Tibial nerve (tissue), 4 donors: ENCODE measurements at places on chromosomes 3 and 15. TPM values are rescaled to one million over a fixed set of nuclear protein-coding genes. Genes with fewer than 3 reads are reported as not detected.
A peak's percentile ranks its signal among the peaks of the same experiment; 100 is the strongest.

NPAP1 gene
- total RNA-seq, result not detected

TIMP4 gene
- total RNA-seq, result 40.2 TPM

GPR171 gene
- 0.84 TPM for total RNA-seq

GOLGA8S gene
- 0.63 TPM for total RNA-seq

GPR62 gene
- not detected for total RNA-seq

CCK gene
- total RNA-seq, result not detected

SEMA6D gene
- total RNA-seq, result 16.3 TPM

DNA sequence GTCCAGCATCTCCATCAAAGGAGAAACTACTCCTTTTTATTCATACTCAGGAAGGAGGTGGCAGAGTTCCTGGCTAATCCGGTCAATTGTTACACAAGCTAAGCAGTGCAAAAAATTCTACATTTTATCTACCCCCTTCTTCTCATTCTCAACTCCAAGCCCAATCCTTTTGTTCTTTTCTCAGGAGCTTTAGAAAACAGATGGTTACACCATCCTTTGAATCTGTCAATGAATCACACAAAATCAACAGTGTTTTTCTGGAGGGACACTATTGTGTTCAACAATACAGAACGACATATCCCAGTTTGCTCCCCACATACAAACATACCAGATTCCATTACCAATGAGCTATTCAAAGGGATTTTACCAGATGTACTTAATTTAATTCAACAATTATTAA is 362.1 kb downstream of the MAGI1 start:
- H3K36me3 ChIP-seq, result no peaks in the 10 kb centered on the region
- H3K27ac ChIP-seq, result no peak overlapping the region
- DNase-seq, result no peak
- H3K4me1 ChIP-seq, result no peaks in the 10 kb centered on the region

- H3K36me3 ChIP-seq, result peaks cover 32% of the 10 kb centered on the region
- peaks cover 65% of the 10 kb centered on the region for H3K4me1 ChIP-seq
- DNase-seq, result no peak
- H3K4me3 ChIP-seq, result no peak overlapping the region
- no peaks in the 10 kb centered on the region for H3K27me3 ChIP-seq
Observed at GRCh38 chr15:66498501-66499386, 1.2 kb upstream of the SNAPC5 start.

DNA sequence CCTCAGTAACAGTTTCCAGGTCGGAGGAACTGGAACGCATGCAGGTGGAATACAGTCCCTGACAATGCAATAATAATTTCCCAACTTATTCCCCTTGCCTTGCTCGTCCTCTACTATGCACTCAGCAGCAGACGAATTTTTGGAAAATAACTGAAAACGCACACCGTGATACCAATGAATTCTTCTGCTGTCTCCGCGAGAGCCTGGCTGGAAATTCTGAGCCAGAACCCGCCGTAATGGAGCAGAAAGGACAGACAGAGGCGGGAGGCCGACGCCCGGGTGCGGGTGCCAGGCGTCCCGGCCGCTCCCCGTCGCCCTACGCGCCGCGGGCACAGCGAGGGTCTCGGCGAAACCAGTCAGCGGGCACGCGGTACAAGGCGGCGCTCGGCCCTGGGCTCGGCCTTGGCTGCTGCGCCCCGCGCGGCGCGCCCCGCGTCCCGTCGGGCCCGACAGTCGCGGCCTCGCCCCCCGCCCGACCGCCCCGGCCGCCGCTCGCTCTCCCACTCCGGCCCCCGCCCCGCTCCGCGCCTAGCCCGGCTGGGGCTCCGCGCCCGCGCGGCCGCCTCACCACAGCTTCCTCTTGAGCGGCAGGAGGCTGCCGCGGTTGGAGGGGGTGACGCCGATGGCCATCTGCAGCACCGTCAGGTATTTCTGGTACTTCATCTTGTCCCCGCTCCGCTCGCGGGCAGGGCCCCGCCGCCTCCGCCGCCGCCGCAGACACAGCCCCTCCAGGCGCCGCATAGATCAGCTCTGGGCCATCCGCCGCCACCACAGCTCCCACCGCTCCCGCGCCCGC is 114.5 kb upstream of the GOLGA8J start:
- H3K27me3 ChIP-seq, result peaks cover 14% of the 10 kb centered on the region
- peak overlapping the region; percentile 17 for H3K27ac ChIP-seq
- peak overlapping the region; percentile 33 for H3K4me3 ChIP-seq
- H3K4me1 ChIP-seq, result peaks cover 8% of the 10 kb centered on the region
- DNase-seq, result no peak

GRCh38 chr15:87345961-87346360 is 910.6 kb downstream of the NTRK3 start:
- DNase-seq, result no peak
- H3K4me3 ChIP-seq, result no peak overlapping the region
- no peaks in the 10 kb centered on the region for H3K27me3 ChIP-seq
- H3K4me1 ChIP-seq, result no peaks in the 10 kb centered on the region

DNA sequence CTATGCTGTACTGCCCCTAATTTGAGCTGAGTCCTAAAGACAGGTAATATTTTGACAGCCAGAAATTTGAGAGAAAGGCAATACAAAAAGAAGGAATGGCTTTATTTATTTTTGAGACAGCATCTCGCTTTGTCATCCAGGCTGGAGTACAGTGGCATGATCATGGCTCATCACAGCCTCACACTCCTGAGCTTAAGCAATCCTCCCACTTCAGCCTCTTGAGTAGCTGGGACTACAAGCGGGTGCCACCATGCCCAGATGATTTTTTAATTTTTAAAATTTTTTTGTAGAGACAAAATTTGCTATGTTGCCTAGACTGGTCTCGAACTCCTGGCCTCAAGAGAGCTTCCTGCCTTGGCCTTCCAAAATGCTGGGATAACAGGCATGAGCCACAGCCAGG is 77.4 kb upstream of the SLC4A7 start:
- no peaks in the 10 kb centered on the region for H3K4me1 ChIP-seq
- H3K27me3 ChIP-seq, result no peaks in the 10 kb centered on the region
- no peak overlapping the region for H3K4me3 ChIP-seq

- H3K27me3 ChIP-seq, result no peaks in the 10 kb centered on the region
- H3K36me3 ChIP-seq, result no peaks in the 10 kb centered on the region
- H3K4me1 ChIP-seq, result no peaks in the 10 kb centered on the region
Observed at GRCh38 chr15:44450172-44450571, 22.7 kb downstream of the CTDSPL2 start.

GRCh38 chr3:122608916-122609315 is 31.5 kb downstream of the PARP15 start:
- no peaks in the 10 kb centered on the region for H3K36me3 ChIP-seq
- no peak for DNase-seq
- H3K4me1 ChIP-seq, result no peaks in the 10 kb centered on the region

DNA sequence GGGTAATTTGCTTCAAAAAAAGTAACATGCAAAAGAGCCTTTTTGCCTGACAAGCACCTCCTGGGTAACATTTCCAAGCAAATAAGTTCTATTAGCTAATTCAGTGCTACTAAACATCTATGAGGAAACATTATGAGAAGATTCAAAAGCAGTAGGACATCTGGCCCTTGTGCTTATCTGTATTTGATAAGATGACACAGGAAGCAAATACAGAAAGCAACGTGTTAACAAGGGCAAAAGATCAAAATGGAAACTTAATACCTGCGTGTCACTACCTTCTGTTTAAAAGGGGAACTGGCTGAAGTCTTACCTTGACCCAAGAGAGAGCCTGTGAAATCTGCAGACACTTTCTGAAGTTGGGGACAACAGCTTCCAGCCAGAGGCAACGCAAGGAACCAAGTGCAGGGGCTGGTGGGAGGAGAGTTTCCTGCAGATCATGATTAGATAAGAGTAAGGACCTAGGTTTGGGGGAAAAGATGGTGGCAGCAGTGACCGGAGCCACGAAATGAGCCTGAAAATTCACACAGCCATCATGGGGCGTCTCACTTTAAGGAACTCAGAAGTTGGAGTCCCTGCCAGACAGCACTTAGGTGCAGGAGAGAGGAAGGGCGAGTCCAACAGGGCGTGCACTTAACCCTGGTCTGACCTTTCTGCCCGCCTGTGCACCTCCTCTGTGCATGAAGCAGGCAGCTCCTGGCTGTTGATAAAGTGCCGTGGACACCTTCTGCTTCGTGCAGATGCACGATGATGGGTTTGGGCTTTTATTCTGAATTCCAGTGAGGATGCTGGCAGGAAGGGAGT is 153.6 kb upstream of the BHLHE40 start:
- H3K27me3 ChIP-seq, result no peaks in the 10 kb centered on the region
- DNase-seq, result no peak
- H3K4me3 ChIP-seq, result no peak overlapping the region
- H3K36me3 ChIP-seq, result no peaks in the 10 kb centered on the region
- no peaks in the 10 kb centered on the region for H3K4me1 ChIP-seq

GRCh38 chr15:93073465-93073952 is 15.5 kb downstream of the RGMA start:
- H3K4me1 ChIP-seq, result peaks cover 52% of the 10 kb centered on the region
- no peak for DNase-seq
- H3K27me3 ChIP-seq, result no peaks in the 10 kb centered on the region
- no peak overlapping the region for H3K27ac ChIP-seq
- H3K36me3 ChIP-seq, result no peaks in the 10 kb centered on the region
- H3K4me3 ChIP-seq, result peak overlapping the region; percentile 82

- H3K27ac ChIP-seq, result no peak overlapping the region
- no peak for DNase-seq
- no peaks in the 10 kb centered on the region for H3K27me3 ChIP-seq
- H3K36me3 ChIP-seq, result no peaks in the 10 kb centered on the region
- no peaks in the 10 kb centered on the region for H3K4me1 ChIP-seq
Observed at GRCh38 chr3:109927161-109927560, 589.8 kb upstream of the DPPA4 start.

GRCh38 chr3:62249855-62250543 is 123.4 kb downstream of the FEZF2 start:
- no peak overlapping the region for H3K4me3 ChIP-seq
- H3K27ac ChIP-seq, result no peak overlapping the region
- no peaks in the 10 kb centered on the region for H3K36me3 ChIP-seq
- no peaks in the 10 kb centered on the region for H3K27me3 ChIP-seq
- H3K4me1 ChIP-seq, result no peaks in the 10 kb centered on the region

DNA sequence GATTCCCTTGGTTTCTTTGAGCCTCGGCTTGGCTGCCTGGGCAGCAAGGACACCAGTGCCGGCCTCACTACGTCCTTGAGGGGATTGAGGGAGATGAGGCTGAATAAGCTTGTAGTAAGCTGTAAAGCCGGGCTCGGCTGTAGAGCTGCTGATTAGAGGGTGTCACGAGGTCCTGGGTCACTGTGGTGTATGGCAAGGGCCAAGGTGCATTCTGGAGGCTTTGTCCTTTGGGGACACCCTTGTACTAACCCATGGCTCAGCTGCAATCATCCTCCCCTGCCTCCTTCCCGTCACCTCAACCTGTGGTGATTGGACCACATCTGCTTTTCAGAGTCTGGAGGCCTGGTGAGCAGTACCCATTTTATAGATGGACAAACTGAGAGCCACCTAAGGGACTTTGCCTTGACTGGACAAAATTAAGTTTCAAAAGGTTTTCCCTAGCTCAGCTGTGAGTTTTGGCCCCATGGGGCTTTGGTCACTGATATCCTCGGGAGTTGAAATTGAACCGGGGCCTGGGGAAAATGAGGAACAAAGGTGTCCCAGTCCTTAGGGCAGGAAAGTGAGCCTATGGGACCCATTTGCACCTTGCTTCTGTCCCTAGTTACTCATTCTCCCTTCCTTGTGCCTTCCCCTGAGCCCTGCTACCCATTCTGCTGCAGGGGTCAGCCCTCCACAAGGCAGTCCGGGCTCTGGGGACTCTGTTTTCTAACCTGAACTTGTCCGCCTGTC is 2.4 kb downstream of the SLC6A6 start:
- no peak overlapping the region for H3K4me3 ChIP-seq
- no peaks in the 10 kb centered on the region for H3K36me3 ChIP-seq
- H3K27ac ChIP-seq, result no peak overlapping the region
- no peak for DNase-seq

DNA sequence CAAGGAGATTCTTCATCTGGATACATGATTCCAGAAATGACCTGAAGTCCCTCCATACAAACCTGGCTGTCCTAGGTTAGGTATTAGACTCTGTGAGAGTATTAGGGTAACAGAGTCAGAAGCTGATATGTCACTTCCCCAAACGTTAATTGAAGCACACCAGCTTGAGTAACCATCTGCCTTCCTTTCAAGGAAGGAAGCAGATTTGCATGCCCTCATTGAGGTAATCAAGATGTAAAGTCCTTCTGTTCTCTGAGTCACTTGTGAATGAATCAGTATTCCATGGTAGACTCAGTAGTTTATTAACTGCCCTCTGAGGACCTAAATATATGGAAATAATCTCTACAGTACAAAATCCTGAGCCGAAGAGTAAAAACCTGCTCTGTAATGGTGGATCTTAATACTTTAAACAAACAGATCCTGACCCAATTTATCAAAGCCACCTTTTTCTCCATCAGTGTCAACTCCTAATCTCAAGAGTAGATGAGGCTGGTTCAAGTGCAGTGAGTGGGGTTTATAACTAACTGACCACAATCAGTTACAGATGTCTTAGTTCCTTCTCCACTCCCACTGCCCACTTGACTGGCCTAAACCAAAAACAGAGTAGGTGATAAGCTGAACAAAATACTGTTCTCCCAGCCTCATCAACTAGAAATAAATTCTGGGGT is 246.2 kb upstream of the CHRM5 start:
- no peaks in the 10 kb centered on the region for H3K4me1 ChIP-seq
- no peaks in the 10 kb centered on the region for H3K27me3 ChIP-seq
- no peak overlapping the region for H3K27ac ChIP-seq
- H3K4me3 ChIP-seq, result no peak overlapping the region
- no peak for DNase-seq

GRCh38 chr3:106683953-106684620 is 693.2 kb upstream of the CCDC54 start:
- H3K4me3 ChIP-seq, result no peak overlapping the region
- H3K4me1 ChIP-seq, result no peaks in the 10 kb centered on the region
- H3K36me3 ChIP-seq, result no peaks in the 10 kb centered on the region

- H3K4me3 ChIP-seq, result no peak overlapping the region
- no peak overlapping the region for H3K27ac ChIP-seq
- H3K4me1 ChIP-seq, result no peaks in the 10 kb centered on the region
- no peaks in the 10 kb centered on the region for H3K27me3 ChIP-seq
- DNase-seq, result no peak
Observed at GRCh38 chr15:89026167-89026566, 62.1 kb upstream of the ABHD2 start.

- no peak overlapping the region for H3K4me3 ChIP-seq
- no peaks in the 10 kb centered on the region for H3K36me3 ChIP-seq
- no peaks in the 10 kb centered on the region for H3K4me1 ChIP-seq
- DNase-seq, result no peak
- H3K27me3 ChIP-seq, result peaks cover 8% of the 10 kb centered on the region
Observed at GRCh38 chr3:194745422-194746184, 59.9 kb downstream of the FAM43A start.
